ENCODE measurements at places on chromosomes 7 and 10.

- no peak for DNase-seq
Measured at GRCh38 chr7:157003445-157003755, 7.1 kb downstream of the MNX1 start.

DNA sequence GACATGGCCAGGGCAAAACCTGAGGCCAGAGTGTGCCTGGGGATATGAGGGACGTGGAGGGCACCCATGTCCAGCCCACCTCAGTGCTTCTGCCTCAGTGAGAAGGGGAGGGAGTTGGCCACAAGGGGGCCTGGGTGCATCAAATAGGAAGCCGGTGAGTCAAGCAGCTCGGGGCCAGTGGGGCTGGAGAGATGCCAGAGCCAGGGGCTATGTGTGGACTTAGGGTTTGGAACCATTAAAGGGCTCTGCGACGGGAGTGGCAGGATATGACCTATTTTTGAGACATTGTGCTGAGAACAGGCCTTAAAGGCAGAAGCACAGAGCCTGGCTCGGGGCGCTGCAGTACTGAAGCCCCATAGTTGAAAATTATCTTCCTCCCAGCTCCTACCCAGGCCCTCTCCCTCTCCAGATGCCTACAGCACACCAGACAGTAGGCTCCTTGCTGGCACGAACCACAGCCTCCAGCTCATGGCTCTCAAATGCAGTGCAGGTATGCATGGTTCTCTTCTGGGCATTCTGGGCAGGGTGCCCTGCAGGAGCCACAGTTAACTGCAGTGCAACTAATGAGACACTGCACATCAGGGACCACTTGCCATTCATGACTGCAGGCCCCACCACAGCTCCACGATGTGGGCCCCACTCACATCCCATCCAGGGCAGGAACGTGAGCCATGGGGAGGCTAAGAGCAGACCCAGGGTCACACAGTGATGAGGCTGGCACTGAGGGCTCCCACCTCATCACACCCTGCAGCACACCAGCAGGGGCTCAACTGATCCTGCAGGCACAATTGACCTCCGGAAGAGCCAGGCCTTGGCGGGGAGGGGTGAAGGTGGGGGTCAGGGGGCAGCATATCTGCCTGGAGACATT, 7.2 kb upstream of the PGAM2 start:
- no peak for DNase-seq

DNA sequence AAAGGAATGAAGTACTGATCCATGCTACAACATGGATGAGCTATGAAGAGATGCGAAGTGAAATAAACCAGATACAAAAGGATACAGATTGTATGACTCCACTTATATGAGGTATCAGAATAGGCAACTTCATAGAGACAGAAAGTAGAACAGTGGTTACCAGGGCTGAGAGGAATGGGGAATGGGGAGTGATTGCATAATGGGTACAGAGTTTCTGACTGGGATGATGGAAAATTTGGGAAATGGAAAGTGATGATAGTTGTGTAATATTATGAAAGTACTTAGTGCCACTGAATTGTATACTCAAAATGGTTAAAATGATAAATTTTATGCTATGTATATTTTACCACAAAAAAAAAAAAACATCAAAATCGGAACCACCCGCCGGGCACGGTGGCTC, 3.9 kb downstream of the ATXN7L1 start:
- no peak for DNase-seq

DNA sequence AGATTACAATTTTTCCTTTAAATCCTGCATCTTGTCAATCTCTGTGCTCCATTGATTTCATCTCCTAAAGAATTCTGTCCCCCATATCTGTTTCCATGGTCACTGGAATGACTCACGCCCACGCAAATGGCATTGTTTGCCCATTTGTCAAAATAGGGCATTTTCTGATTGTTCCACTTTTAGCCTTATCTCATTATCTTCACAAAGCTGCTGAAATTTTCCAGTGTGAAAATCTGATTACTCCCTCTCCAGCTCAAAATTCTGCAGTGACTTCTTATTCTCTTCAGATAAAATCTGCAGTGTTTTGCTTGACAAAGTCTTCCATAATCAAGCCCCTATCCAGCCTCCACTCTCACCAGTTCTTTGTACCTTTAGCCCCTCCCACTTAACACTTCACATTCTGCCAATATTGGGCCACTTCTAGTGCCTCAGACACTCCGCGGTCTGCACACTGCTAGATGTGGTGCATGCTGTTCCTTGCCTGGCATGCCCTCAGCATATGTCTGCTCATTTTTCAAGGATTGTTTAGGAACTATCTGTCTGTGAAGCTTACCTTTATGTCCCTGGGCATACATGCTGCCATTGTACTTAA, 33.9 kb upstream of the CTTNBP2 start:
- no peak for DNase-seq

GRCh38 chr10:100185364-100186252, at the start of gene ERLIN1:
Gene ERLIN1 (minus strand): TSS chr10:100186029. CDS start chr10:100185626, 403 bp downstream.
- peak; percentile 92 for DNase-seq

GRCh38 chr10:110534571-110534970, 32.9 kb upstream of the SMC3 start:
- DNase-seq: no peak

DNA sequence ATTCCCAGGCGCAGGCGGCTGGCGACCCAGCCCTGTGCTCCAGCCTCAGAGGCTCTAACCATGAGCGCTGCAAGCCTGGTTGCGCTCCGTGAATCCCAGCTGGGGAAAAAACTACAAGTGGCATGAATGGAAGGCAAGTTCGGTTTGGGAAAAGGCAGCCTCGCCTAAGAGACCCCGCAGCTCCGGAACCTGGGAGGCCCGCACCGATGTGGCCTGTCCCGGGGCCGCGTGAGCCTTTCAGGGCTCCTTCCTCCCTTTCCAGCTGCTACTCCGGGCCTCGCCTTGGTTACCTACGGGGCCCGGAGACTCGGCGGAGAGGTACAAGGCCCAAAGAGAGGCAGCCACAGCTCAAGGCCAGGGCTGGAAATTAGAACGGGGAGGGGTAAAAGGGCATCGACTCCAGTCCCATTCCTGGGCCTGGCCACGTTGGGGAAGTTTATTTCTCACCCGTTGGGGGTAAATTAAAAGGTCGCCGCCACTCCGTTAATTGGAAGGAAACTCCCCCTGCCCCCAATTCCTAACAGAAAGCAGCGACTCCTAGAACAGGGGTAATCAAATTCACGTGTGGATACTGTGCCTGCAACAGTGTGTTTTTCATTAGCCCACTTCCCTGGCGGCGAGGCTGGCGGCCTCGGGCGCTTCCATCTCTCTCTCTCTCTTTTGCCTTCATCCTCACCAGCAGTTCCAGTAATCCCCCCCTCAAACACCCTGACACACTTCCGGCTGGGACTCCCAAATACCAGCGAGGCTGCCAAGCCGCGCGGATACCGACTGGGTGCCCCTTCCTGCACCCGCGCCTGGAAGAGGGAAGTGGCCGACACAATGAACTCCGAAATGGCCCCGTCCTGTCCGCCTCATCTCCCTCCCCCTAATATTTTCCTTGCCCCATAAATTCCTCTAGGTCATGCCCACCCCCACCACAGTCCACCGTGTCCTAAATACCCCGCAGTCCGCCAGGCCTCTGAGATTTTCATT, 1.5 kb upstream of the HOXA9 start:
- no peak for DNase-seq

Measured in left renal cortex interstitium (tissue), 4 donors.